ENCODE measurements at places on chromosomes 16 and 17.

DNA sequence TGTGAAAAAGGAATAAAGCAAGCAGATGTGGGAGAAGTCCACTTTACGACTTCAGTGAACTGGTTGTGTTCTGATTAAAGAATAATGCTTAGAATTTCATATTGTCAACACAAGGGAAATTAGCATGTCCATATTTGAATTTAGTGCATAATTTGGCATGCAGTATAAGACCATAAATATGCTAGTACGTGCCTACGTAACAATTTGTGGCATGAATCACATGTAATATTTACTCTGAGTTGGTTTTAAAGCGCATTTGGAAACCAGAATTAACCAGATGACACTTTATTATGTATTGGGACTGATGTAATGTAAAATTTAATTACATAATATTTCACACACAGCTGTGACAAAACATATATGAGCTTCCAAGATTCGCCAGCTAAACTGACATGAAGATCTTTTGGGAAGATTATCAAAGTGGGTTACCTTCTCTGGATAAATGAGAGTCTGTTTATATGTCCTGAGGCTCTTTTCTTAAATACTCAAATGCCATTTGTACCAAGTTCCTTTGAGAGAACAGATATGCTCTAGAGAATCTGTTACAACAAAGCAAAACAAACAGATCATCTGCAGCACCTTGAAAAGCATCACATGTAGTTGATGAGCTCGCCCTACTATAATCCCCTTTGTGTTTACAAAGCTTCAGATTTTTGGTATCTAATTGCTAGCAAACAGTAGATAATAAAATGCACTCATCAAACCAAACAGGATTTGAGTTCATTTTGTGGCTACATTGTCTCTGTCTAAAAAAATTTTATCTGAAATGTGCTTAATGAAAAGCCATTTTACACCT is 1468.6 kb downstream of the CDH11 start:
- no peak for DNase-seq

DNA sequence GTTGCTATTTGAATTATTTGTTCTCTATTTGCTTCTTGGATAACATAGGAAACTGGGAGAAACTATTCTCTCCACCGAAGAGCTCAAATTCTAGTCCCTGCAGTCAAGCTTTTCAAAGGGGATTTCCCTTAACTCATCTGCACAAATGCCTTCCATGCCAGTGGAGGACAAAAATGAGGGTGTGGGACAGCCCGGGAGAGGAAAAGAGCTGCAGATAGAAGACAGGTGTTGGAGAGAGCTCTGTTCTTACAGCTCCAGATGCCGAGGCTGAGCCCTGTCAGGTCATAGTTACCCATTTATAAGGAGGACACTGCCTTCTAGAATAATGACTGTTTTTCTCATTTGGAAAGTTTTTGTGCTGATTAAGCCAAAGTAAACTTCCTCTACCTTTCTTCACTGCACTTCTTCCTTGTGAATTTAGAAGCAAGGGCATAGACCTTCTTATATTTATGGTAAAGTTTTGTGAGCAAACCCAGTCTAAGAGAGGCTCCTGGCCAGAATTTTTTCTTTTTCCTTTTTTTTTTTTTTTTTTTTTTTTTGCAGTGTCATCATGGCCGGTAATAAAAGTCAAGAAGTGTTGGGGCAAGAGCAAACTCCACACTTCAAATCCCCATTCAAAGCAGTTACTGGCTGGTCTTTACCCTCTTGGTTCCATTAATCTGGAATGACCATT is 177.2 kb downstream of the ABCC12 start:
- DNase-seq: no peak

- DNase-seq: no peak
Observed at GRCh38 chr17:31530391-31530985, 139.0 kb downstream of the RAB11FIP4 start.

DNA sequence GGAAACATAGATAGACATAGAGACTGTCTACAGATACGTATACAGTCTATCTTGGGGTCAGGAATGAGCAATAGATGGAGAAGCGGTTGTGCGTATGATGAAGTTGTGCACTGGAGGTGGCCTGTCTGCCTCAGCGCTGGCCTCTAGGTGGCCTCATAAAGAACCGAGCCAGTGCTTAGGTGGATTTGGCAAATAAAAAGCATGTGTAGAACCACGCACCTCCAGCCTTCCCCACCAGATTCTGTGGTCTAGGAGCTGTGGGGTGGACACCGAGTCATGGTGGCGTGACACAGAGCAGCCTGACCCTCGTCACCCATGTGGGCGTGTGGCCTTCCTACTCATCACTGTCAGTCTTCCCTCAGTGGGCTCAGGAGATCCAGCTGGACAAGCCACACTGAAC is 34.0 kb downstream of the PGS1 start:
- DNase-seq: no peak

DNA sequence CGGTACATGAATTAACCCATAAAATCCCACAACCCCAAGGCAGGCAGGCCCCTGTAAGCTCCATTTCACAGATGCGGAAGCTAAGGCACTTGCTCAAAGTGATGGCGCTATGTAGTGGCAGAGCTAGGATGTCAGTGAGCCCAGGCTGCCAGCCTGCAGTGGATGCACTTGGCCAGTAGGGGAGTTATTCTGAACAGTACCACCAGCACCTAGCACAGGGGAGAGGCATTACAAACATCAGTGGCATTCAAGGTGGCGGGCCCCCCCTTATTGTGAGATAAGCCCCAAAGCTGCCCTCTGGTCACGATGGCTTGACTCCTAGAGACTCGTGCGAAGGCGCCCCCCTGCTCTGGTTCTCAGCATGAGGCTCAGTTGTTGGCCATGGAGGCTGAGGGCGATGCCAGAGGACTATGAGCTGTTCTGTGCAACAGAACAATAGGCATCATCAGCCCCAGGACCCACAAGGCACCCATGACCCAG is 33.8 kb downstream of the GTF3C1 start:
- DNase-seq: no peak

DNA sequence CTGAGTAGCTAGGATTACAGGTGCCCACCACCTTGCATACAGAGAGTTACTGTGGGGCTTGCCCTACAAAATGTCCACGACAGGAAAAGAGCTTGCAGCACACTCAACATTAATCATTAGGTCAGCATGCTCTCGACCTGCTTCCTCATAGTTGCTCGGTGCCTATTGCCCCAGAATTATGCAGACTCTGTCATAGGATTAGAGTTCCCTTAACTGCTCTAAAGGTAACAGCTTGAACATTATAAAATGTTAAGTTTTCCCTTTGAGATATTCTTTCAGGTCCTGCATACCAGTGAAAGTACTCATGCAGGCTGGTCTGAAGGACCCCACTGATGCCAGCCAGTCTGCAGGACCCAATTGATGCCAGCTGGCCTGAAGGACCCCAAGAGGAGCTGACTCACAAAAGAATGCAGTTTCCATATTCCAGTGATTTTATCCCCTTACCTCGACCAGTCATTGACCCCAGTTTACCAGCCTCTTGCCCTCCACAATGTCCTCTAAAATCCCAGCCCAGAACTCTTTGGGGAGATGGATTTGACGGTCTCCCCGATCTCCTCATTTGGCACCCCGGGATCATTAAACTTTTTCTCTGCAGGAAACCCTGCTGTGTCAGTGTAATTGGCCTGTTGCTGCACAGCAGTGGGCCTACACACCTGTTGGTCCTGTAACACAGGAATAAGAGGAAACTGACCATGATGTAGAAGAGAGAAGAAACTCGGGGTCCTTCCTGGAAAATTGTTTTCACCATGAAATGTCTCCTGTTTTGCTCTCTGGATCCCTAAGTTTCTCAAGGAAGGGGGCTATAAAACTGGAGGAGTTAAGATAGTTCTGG is 10.6 kb downstream of the ICAM2 start:
- no peak for DNase-seq

DNA sequence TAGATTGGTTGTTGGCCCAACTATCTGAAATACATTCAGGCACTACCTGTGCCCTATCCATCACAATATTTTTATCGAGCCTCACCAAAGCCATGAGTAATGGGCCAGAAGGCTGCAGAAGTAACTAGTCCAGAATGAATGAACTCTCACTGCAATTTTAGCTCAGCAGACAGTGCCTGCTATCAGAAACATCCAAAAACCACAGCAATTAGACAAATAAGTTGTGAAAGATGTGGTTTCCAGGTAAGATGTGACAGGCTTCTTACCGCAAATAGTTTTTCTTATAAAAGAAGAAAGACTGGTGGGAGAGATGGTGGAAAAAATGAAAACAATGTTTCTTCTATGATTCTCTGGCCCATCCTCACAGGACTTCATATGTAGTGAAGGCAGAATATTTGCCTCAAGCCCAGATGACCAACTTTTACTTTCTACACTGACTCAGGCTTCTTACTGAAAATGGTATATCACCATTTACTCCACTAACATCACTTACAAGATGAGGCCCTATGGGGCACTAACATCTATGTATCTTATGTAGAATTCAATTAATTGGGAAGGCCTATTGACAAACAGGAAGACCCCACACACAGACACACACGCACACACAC is 9.8 kb upstream of the RFFL start:
- DNase-seq: no peak

GRCh38 chr16:29804020-29804419 is 2.3 kb upstream of the MAZ start:
- no peak for DNase-seq

- DNase-seq: peak; percentile 45
Observed at GRCh38 chr16:57810197-57811031, 8.1 kb upstream of the KIFC3 start.

DNA sequence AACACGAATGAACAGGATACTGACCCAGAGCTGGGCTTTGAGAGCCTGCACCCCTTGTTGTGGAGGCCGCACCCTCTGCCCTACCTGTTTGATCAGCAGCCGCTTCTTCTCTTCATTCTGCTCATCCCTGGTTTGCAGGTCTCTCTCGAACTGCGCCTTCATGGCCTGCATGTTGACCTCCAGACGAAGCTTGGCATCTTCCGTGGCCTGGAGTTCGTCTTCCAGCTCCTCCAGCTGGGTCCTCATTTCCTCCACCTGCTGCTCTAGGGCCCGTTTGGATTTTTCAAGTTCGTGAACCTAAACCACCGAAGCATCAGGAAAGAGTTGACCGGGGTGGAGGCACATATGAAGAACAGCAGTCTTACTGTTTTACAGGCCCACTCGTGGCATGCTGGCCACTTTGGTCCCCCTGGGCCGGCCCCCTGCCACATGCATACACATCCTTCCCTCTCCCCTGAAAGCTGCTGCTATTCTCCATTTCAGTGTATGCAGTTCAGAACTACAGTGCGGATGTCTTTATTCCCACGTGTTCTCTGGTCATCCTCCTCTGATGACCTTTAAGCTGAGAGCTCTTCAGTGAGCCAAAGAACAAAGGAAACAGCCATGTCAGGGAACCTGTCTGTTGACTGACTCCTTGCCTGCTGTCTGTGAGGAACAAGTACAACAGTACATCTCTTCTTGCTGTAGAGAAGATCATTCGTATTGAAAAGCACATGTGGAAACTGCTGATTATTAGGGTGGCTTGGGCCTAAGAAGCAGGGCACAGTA is 54.8 kb downstream of the NDEL1 start:
- no peak for DNase-seq

- no peak for DNase-seq
Observed at GRCh38 chr16:64749346-64749745, 372.5 kb downstream of the CDH11 start.

DNA sequence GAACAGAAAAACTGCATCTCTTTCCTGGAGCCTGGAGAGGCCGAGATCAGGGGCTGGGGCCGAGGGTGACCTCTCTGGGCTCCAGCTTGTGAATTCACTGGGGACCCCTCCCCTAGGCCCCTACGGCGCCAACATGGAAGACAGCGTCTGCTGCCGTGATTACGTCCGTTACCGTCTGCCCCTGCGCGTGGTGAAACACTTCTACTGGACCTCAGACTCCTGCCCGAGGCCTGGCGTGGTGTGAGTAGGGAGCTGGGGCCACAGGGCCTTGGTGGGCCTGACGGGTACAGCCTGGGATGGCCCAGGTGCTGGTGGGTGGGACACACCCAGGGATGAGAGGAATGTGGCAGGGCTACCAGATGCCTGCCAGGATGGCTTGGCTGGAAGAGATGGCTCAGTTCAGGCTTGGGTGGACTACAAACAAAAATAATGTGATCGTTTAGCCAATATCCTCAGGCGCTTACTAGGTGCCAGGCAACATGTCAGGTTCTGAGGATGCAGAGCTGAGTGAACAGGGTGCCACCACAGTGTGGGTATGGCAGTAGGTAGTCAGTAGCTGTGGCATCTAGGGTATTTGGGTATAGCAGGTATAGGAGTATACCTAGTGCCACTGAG is 1.8 kb downstream of the CCL22 start:
- no peak for DNase-seq

DNA sequence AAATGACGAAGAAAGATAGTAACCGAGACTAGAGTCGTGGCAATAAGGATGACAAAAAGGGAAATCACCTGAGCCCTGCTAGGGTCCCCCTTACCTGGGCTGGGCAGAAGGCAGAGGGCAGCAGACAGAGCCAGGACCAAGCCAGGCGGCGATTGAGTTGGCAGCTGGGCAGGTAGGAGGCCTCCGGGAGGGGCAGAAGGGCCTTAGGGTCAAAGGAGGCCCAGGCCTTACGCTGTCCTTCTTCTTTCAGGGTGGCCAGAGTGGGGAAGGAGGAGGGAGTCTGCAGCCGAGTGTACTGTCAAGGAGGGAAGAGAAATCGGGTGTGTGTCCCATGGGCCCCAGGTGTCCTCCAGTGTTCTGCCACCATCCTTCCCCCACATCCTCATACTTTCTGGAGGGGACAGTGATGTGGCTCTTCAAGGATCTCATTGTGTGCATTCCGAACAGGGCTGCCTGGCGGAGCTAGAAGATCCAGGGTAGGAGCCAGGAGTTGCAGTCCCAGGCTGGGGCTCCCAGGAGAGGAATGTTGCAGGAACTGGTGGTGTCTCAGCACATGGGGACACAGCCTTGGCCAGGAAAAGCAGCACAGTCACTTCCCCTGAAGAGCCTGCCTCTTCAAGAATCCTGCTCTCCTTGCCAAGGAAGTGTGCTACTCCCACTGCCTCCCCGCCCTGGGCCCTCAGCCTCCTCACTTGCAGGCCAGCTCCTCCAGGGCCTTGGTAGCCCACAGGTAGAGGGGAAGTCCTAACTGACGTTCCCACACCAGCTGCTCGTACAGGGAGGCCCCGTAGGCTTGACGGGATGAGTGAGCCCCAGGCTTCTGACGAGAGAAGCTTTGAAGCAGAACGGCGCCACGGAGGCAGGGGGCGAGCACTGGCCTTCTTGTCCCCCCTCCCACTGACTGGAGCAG is 13.2 kb downstream of the CTC1 start:
- DNase-seq: no peak

DNA sequence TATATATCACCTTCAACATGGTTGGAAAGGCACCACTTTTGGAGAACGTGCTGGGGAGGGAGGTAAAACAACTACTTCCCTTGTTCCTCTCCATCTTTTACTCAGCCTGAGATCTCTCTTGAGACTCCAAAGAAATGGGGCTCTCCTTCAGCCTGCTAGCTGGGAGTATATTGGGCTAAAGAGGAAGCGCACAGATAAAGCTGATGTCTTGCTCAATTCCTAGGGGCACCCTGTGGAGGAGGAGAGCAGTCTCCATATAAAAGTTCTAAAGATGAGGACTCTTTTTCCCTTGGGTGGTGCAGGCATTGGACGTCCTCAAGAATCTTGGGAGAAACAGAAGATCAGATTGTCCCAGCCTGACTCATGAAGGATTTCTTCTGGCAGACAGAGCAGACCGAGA is 4.6 kb upstream of the ETV4 start:
- no peak for DNase-seq
